ENCODE measurements at places on chromosomes 6 and 20.

DNA sequence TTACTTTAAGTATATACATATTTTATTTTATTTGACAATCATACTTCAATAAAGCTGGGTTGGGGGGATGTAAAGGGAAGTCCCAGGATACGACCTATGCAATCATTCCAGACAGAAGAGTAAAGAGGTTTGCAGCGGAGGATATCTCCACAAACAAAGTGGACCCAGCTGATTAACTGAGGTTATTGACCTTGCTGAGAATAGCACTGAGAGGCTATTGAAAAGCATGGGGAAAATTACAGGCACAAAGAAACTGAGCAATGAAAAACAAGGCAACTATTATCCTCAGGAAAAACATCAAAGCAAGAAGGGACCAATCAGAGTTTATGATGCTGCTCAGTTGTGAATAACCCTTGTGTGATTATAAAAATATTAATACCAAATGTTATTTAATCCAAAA is 32.6 kb downstream of the SERPINB1 start:
- no peak for DNase-seq

- DNase-seq = no peak
Measured at GRCh38 chr20:57654998-57655808, 35.0 kb upstream of the ZBP1 start.

GRCh38 chr6:140897349-140897748 is 1235.4 kb upstream of the GJE1 start:
- DNase-seq = no peak

- DNase-seq = no peak
Measured at GRCh38 chr20:43731469-43731868, 4.7 kb upstream of the GTSF1L start.

GRCh38 chr6:159996626-159997497 is 28.0 kb downstream of the IGF2R start:
- DNase-seq = no peak

- DNase-seq = no peak
Measured at GRCh38 chr6:83597051-83597450, 84.7 kb downstream of the PRSS35 start.

- DNase-seq = no peak
Measured at GRCh38 chr6:91476000-91476399, 889.1 kb upstream of the MAP3K7 start.

- DNase-seq = no peak
Measured at GRCh38 chr6:147117580-147117979, 86.6 kb upstream of the STXBP5 start.

- peak; percentile 19 for DNase-seq
Measured at GRCh38 chr6:26273673-26274588, 91.1 kb upstream of the BTN3A2 start.
